Activated T-cell treated with anti-CD3 and anti-CD28 coated beads, Interleukin-2, amount 50 U/mL, for 72 hours (primary cell): ENCODE measurements at places on chromosomes 1 and 21. TPM values are rescaled to one million over a fixed set of nuclear protein-coding genes. Genes with fewer than 3 reads are reported as not detected.

- DNase-seq = no peak
Observed at GRCh38 chr1:63294803-63295594, 27.4 kb upstream of the FOXD3 start.

DNA sequence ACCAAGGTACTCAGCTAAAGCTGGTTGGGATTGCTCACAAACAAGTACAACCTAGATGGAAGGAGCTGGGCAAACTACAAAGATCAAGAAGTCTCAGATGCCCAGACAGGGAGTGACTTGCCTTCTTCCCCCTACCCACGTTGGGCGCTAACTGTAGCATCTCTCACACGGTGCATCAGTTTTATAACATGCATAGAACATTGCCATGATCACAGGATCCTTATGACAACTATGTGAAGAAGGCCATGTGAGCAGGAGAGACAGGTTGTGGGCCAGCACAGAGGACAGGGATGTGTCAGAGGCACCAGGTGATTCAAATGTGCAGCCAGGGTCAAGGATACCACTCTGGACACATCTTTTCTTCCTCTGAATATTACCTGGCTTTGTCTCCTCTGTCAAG, 28.3 kb upstream of the CYP4B1 start:
- no peak for DNase-seq

BEND5 gene
- 5.9 TPM for total RNA-seq

DNA sequence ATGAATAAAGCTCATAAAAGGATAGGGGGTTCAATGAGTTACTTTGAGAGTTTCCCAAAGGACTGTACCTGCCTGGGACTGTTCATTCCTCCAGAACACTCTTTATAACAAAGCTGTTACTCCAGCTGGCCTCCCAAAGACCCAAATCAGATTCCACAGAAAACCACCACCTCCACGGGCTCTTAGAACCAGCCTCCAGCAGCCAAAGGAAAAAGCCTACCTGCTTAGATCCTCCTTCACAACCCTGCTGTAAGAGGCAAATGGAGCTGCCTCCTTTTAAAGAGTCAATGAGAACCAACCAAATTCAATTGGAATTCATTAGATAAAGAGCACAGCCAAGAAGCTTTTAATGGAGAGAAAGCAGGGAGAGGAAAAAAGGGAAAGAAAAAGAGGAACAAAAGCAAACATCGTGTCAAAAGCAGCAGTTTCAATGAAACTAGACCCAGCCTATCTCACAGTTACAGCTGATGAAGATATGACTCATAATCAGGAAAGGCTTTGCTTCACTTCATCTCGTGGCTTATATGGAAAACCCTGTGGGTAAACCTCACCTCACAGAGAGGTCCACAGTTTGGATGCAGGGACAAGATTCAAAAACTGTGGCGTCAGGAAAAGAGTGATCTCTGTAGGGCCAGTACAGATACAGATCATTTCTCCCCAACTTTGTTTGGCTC, 27.8 kb upstream of the FMO4 start:
- no peak for DNase-seq

- DNase-seq = no peak
Observed at GRCh38 chr1:112444269-112444668, 48.3 kb downstream of the CTTNBP2NL start.

GRCh38 chr1:21861602-21862429, 49.8 kb downstream of the LDLRAD2 start:
- DNase-seq = no peak

HES3 gene
- total RNA-seq = not detected

DNA sequence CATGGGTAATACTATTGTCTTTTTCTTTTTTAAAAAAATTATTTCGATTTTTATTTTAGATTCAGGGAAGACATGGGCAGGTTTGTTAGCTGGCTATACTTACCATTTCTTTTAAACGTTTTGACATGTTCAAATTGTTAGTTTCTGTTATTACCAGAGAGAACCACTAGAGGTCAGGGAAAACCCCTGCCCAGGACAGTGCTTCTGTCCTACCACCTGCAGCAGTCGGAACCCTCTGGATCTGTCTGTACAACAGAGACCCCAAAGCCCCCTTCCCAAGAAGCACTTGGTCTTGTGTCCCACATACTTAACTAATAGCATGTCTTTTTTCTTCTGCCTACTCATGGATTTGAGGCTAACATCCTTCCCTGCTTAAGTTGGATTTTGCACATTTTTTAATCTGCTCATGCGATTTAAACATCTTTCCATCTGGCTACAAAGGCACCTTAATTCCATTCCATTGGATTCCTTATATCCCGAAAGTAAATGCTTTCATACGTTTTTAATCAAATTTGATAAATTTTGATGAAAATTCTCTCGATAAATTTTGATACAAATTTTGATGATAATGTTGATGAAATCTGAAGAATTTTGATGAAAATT, 10.0 kb upstream of the C1orf115 start:
- no peak for DNase-seq

PDC gene
- total RNA-seq = not detected

- DNase-seq = no peak
Observed at GRCh38 chr21:37364722-37365121, 1.9 kb upstream of the DYRK1A start.

PUSL1 gene
- total RNA-seq = 11.9 TPM

DNA sequence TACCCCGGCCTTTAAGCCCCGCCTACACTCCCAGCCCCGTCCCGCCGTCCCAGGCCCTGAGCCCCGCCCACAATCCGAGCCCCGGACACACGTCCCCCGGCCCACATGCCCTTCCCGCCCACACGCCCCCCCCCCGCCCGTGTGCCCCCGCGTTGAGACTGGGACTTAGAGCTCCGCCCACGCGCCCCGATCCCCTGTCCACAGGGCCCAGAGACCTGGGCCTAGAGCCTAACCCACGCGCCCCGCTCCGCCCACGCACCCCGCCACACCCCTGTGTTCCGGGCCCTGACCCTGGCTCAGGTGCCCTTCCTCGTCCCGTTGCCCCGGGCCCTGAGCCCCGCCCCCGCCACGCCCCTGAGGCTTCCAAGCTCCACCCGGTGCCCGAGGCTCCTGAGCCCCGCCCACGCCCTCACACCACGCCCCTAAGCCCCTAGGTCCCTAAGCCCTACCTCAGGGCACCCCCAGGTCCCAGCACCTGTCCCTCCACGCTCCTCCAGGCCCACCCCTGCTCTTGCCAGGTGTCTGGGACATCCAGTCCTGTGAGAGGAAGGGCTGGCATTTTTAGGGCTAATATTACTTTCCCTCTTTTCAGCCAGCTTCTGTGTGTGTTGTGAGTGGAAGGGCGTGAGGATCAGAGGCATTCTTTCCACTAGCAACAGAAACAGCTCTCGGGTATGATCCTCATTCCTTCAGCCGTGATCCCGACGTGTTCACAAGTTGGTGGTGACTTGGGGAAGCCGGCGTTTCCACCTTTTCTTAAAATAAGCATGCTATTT, 552 bp upstream of the GPR157 start:
- DNase-seq = peak; percentile 92

SSX2IP gene
- total RNA-seq = 13.8 TPM

KDF1 gene
- 1.1 TPM for total RNA-seq

DNA sequence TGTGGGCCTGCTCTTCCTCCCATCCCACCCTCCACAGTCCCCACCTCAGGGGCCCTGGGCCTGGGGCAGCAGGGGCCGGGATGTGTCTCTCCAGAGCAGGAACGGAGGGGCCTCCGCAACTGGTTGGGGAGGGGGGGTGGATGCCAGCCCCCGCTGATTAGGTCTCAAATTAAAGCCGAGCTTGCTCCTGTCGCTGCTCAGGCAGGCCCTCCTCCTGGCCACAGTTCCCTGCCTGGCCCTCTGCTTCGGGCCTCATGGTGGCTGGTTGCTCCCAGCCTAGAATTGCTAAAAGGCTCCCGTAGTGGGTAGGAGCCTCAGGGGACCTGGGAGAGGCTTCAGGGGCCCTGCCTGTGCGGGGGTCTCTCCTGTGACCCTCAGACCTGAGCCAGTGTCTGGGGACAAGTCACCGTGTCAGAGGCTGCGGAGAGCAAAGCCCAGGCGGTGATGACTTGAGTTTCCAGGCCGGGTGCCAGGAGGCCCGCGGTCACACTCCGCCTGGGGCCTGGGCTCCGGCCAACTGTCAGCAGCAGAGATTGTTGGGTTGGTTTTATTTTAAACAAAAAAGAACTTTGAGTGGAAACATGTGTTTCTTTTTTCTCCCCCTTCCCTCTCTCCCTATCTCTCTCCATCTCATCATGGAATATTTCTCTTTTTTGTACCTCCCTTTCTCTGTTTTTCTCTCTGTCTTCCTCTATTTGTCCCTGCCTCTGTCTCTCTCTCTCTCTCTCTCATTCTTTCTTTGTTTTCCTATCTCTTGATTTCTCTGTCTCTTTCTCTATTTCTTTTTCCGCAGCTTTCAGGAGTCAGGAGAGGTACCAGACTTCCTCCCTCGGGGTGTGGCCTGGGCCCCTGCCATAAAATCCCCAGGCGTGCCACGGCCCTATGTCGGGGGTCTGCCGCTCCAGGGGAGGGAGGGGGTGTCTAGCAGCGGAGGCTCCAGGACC, 20.0 kb upstream of the EPHA2 start:
- no peak for DNase-seq

FCGR1A gene
- not detected for total RNA-seq

DNA sequence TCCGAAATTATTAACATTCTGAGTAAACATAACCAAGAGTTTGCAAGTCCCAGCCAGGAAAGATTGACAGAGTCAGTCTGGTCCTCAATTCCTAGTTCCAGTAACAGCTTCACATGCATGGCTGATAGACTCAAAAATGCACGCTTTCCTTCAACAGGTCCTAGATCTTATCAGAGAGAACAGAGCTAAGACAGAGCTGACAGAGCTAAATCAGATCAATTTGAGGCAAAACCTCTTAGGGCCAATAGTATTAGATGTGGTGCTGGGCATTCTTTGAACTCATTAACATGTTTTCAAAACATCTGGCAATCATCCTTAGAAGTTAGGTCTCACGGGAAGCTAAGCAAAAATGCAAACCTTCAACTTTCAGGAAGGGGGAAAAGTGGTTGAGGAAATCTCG, 114.0 kb downstream of the GREM2 start:
- no peak for DNase-seq

MAGOH gene
- 65.2 TPM for total RNA-seq

GRCh38 chr1:26828411-26828991, 2.0 kb downstream of the ZDHHC18 start:
- no peak for DNase-seq

DNA sequence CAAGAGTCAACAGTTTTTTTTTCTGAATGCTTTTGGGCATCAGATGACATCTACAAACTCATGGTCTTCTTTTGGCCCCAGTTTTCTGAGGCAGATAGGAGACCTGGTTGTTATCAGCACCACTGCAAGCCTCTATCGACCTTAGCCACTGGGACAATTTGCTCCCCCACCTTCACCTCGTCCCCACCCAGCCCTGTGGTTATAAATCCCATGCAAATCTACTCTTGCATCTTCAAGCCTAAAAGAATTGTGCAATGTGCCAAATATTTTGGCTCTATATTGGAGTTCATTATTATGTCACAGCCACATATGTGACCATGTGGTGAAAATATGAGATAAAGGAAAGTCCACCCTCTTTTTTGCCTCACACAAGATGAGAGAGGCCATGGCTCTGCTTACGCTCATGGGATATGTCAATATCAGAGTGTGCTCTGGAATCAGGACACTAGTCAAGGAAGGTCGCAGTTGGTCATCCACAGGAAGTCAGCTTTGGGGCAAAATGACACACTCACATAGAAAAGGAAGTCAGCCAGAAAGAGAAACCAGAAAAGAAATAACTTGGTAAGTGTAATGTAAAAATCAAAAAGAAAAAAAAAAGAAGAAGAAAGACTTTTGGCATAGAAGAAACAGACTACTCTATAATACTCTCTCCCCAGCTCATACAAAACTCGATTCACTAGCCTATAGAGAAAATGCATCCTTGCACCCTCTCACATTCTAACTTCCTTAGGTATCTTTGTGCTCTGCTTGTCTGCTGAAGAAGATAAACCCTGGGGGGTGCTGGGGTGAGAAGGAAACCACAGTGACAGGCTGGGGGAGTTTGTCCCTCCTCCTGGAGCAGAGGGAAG, 21.2 kb downstream of the SLC30A10 start:
- no peak for DNase-seq

GRCh38 chr1:23741609-23742008, 1.7 kb upstream of the ELOA start:
- DNase-seq = no peak

DNA sequence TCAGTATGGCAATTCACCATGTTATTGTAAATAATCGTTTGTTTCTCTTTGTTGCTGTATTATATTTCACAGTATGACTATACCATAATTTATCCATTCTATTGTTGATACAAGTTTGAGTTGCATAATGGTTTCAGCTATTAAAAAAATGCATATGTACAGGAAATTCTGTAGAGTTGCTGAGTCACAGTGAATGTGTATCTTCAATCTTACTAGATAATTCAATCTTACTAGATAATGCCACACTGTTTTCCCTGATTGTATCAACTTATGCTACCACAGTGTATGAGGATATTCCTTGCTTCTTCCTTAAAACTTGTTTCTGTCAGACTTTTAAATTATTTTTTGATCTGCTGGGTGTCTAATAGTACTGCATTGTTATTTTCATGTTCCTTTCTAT, 3.5 kb upstream of the COA6 start:
- DNase-seq = no peak

KTI12 gene
- total RNA-seq = 12.9 TPM

- DNase-seq = no peak
Observed at GRCh38 chr1:152165286-152166077, 6.5 kb upstream of the RPTN start.

- no peak for DNase-seq
Observed at GRCh38 chr1:29299446-29299845, 63.1 kb downstream of the PTPRU start.

FMO2 gene
- total RNA-seq = not detected

NLRP3 gene
- 0.38 TPM for total RNA-seq

GRCh38 chr1:213641312-213641711, 346.5 kb upstream of the PROX1 start:
- DNase-seq = no peak

- DNase-seq = no peak
Observed at GRCh38 chr1:212621949-212622305, 13.4 kb downstream of the ATF3 start.

DNA sequence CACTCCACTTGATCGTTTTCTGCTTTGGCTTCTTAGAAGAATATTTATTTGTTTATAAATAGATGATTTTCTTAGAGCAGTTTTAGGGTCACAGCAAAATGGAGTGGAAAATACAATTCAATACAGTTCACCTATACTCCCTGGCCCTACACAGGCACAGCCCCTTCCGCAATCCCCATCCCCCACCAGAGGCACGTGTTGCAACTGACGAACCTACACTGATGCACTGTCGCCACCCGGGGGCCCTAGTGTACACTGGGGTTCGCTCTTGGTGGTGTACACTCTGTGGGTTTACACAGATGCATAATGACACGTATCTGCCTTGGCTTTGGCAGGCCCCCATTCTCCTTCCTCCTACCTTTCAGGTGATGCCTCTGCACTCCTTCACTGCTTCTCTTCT, 8.0 kb downstream of the ECHDC2 start:
- DNase-seq = peak; percentile 14

DNA sequence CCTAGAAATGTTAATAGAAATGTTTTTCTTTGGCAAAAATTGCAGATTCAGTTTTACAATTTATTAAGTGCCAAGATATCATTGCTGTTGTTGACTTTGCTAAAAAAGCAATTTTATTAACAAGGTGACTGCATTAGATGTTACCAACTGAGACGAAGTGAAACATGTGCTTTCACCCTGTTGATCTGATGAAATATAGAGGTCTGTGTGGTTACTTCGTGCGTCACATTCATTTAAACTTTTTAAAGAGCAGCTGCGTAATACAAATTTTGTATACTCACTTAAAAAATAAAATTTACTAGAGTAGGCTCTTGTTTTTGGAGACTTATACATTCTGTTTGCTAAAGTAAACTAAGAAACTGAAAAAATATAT, 465.7 kb downstream of the USP25 start:
- DNase-seq = no peak

TMPRSS3 gene
- total RNA-seq = 57.1 TPM

- peak; percentile 34 for DNase-seq
Observed at GRCh38 chr1:91166106-91166712, 144.4 kb upstream of the ZNF644 start.
